ENCODE measurements at places on chromosomes 11 and 22. TPM values are rescaled to one million over a fixed set of nuclear protein-coding genes. Genes with fewer than 3 reads are reported as not detected.

CEND1 gene
- total RNA-seq, result 0.94 TPM

- no peak overlapping the region for H3K27ac ChIP-seq
- H3K27me3 ChIP-seq, result peaks cover 1% of the 10 kb centered on the region
- H3K36me3 ChIP-seq, result no peaks in the 10 kb centered on the region
- H3K4me3 ChIP-seq, result no peak overlapping the region
- peaks cover 4% of the 10 kb centered on the region for H3K4me1 ChIP-seq
Observed at GRCh38 chr11:2778630-2779498, 79.1 kb upstream of the KCNQ1OT1 start.

- no peak overlapping the region for H3K27ac ChIP-seq
- H3K36me3 ChIP-seq, result no peaks in the 10 kb centered on the region
- no peak for DNase-seq
- no peak overlapping the region for H3K4me3 ChIP-seq
- no peaks in the 10 kb centered on the region for H3K4me1 ChIP-seq
Observed at GRCh38 chr11:870127-870413, 27.4 kb downstream of the TSPAN4 start.

DNA sequence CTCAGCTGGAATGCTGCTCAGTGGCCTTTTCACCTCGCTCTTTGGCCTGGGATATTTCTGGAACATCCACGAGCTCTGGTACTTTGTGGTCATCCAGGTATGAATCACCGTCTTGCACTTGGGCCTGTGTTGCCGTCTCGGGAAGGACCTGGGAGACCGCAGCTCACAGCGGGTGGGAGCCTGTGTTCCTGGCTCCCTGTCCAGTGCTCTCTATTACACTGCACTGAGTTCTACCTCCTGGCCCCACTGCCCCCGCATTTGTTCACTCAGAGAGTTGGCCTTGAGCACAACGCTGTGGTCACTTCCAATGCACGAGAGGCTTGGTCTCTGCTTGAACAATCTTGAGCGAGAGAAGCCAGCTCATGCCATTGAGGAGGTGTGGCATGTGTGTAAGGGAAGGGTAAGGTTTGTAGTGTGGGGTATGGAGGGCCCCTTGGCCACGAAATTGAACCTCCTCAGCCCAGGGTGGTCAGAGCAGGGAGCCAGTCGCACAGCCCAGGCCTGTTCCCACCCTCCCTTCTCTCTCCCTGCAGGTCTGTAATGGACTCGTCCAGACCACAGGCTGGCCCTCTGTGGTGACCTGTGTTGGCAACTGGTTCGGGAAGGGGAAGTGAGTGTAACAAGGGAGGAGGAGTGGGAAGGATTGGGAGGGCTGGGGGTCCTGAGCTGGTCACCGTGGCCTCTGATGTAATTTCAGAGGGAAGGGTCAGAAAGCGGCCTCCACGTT lies 16.2 kb downstream of the SLC37A2 start:
- H3K27ac ChIP-seq, result no peak overlapping the region
- H3K4me1 ChIP-seq, result peaks cover 4% of the 10 kb centered on the region
- no peaks in the 10 kb centered on the region for H3K27me3 ChIP-seq
- H3K36me3 ChIP-seq, result no peaks in the 10 kb centered on the region
- no peak overlapping the region for H3K4me3 ChIP-seq

DNA sequence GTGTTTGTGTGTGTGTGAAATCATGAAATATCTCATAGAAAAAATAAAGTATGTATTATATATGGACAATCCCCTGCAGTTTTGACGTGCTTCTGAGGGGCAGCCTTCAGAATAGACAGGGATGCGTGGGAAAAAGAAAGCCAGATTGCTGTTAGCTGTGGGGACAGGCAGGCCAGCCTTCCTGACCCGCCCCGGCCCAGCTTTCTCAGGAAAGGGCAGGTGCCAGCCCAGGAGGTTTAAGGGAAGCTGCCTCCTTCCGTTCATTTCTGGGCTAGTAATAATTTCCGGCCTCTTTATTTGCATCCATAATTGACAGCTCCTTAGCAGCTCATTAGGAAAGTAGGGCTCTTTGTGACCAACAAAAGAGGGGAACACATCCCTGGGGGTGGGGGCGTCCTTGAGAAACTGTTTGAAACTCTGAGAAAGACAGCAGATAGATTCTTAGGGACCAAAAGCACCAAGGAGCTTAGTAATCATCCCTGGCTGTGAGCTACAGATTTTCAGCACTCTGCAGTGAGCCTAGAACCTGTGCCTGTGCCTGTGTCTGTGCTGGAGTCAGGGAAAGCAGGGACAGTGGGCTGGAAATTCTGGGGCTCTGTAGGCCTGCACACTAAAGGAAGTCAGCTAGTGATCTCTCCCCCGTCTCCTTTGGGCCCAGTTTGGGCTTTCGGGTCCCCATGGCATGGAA lies 632.9 kb upstream of the CADM1 start:
- H3K36me3 ChIP-seq, result no peaks in the 10 kb centered on the region
- no peak overlapping the region for H3K27ac ChIP-seq
- no peaks in the 10 kb centered on the region for H3K27me3 ChIP-seq
- no peak for DNase-seq
- H3K4me3 ChIP-seq, result no peak overlapping the region

- H3K27ac ChIP-seq, result no peak overlapping the region
- no peak overlapping the region for H3K4me3 ChIP-seq
- no peaks in the 10 kb centered on the region for H3K27me3 ChIP-seq
- H3K4me1 ChIP-seq, result no peaks in the 10 kb centered on the region
- DNase-seq, result no peak
Observed at GRCh38 chr11:15735706-15736105, 620.6 kb downstream of the SOX6 start.

DNA sequence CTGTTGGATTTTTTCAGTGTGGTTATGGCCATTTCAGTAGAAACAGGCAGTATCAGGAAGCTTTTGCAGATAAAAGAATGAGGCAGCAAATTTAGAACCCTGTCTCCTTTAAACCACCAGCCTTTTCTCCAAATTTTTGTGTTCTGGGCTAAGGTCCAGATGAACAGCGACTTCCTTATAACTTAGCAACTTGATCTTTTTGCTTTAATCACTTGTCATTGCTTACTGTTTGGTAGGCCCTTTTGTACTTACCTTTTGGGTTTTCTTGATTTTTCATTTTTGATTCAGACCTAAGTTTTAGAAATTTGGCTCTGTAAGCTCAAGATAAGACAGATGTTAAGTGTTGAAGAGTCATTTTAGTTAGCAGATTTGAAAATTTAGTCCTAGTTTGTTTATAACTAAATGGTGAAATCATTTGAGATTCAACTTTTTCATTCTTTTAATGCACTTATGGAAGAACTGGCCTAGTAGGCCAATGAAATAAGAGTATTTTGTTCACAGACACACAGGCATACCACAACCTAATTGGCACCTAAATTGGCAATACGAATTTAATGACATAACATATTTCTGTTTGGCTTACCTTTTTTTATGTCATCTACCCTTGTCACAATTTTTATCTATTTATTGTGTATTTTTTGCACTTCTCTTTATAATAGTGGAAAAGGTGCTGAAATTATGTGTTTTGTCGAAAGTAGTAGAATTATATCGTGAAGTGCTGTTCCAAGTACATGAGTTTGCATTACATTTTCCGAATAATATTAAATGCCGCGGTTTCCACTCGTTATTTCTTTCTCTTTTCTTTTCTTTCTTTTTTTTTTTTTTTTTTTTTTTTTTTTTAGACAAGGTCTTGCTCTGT lies 2.1 kb downstream of the RTN3 start:
- peaks cover 18% of the 10 kb centered on the region for H3K4me1 ChIP-seq
- H3K27me3 ChIP-seq, result no peaks in the 10 kb centered on the region
- peak overlapping the region; percentile 83 for H3K4me3 ChIP-seq
- H3K27ac ChIP-seq, result peak overlapping the region; percentile 94
- DNase-seq, result no peak
